ENCODE measurements at places on chromosomes 6 and 20.

DNA sequence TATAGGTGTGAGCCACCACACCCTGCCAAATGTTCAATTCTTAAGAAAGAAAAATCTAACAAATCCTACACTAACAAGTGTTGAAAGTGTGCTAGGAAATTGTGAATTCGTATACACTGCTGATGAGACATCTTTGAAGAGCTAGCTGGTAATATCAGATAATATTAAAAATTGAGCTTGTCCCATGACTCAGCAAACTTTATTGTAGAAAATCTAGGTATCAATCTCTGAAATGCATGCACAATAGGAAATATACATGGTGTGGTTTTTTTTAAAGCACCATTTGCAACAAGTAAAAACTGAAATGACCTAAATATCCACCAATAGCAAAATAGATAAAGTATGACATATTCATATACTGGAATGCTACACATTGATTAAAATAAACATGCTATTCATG is 110.1 kb upstream of the NXT1 start:
- DNase-seq, result no peak

GRCh38 chr6:62324834-62325233 is 38.8 kb upstream of the KHDRBS2 start:
- no peak for DNase-seq

GRCh38 chr6:30882759-30883684 is 1.3 kb upstream of the DDR1 start:
- DNase-seq, result no peak

DNA sequence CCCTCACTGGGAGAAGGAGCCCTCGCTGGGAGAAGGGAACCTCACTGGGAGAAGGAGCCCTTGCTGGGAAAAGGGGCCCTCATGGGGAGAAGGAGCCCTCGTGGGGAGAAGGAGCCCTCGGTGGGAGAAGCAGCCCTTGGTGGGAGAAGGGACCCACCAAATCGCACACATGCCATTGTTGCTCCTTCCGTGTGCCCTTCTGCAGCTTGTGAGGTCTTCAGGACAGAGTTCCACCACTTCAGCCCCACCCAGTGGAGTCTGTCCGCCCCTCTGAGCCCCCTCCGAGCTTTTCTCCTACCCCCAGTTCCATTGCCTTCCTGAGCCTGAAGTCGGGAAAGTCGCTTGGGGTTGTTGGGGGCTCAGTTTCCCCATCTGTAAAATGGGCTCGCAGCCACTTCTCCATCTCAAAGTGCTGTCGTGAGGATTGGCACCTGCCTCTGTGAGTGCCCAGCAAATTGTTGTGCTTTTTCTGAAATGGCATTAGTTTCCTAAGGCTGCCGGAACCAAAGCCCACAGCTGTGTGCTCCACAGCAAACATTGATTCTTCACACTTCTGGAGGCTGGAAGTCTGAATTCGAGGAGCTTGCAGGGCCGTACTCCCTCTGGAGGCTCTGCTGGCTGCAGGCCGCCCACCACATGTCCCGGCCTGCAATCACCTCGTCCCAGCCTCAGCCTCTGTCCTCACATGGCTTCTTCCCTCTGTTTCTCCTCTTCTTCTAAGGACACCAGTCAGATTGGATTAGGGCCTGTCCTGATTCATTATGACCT is 124.7 kb upstream of the PMEPA1 start:
- no peak for DNase-seq

GRCh38 chr6:49847673-49848072 is 18.7 kb downstream of the CRISP1 start:
- DNase-seq, result no peak

DNA sequence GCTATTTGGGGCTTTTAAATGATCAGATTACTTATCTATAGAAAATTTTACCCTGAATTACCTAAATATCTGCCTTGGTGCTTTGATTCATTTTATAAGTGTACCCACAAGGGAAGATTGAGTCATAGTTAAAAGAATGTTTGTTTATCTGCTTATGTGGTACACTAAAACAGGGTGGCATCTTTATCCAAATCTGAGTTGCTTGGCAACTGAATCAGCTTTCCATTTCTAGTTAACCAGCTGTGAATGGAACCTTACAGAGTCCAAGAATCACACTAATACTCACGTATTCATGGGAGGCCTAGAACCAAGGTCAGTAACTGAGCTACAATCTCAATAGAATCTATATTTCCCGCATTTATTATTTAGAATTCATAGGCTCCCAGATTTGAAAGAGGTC is 44.0 kb upstream of the CAP2 start:
- no peak for DNase-seq

- DNase-seq, result no peak
Observed at GRCh38 chr20:8386991-8387390, 254.9 kb downstream of the PLCB1 start.

- DNase-seq, result peak; percentile 1
Observed at GRCh38 chr6:36839749-36840431, 646 bp upstream of the CPNE5 start.

GRCh38 chr20:22717466-22717865 is 133.1 kb upstream of the FOXA2 start:
- DNase-seq, result no peak

- no peak for DNase-seq
Observed at GRCh38 chr6:166348305-166348949, 6.1 kb upstream of the SFT2D1 start.

- DNase-seq, result no peak
Observed at GRCh38 chr6:143878272-143878760, 14.0 kb downstream of the ZC2HC1B start.

- no peak for DNase-seq
Observed at GRCh38 chr20:35235881-35236280, 9.4 kb downstream of the MMP24 start.

DNA sequence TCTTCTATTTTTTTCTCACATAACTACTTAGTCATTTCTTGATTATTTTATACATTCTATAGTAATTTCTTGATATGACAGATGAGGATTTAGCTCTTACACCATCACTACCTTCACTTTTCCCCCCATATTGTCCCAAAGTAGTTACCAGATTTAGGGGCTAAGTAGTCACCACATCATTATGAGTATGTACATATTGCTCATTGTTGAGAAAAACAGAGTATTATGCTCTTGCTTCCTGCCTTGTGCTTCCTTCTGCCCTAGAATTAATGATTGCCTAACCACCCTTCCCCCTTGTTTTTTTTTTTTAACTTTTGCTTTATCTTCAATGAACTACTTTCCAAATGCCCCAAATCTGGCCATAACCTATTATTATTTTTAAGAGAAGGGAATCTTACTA is 6.8 kb upstream of the HLA-B start:
- DNase-seq, result no peak

GRCh38 chr20:53871541-53871940 is 198.9 kb downstream of the BCAS1 start:
- no peak for DNase-seq

All from stimulated activated CD8-positive, alpha-beta memory T cell treated with anti-CD3 and anti-CD28 coated beads, Interleukin-4, amount 100 ng/mL, for 1 hour (primary cell).